Stimulated activated CD8-positive, alpha-beta memory T cell treated with anti-CD3 and anti-CD28 coated beads, Interleukin-15, amount 100 ng/mL, for 24 hours (primary cell): ENCODE measurements at places on chromosomes 4 and X.

DNA sequence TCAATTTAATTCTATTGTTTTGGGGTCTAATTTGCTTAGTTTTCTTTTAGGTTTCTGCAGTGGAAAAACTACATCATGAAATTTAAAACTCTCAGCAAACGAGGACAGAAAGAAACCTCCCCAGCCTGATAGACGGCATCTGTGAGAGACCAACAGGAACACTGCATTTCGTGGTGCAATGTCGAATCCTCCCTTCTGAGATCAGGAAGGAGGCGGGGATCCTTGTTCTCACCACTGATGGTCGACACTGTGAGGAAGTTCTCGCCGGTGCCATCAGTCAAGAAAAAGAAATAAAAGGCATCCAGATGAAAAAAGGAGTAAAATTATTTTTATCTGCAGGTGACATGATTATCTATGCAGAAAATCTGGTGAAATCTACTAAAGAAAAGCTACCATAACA lies 16.5 kb downstream of the GAK start:
- DNase-seq: no peak

DNA sequence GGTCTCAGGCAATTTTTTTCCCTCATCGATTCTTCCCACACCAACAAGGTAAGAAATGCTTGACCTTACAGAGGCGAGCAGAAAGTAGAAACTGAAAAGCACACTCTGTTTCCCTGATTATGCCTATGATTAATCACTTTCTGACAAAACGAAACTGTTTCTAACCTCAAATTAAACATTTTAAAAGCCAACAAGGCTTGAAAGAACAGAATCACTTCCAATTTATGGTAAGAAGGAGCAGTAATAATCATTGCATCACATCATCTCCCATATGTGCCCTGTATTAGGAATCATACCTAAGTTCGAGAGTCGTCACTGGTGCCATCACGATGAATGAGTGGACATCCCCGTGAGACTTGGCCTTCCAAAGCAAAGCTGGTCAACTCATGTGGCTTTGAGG lies 12.5 kb upstream of the CXCL13 start:
- no peak for DNase-seq

- DNase-seq: no peak
These were observed 81.1 kb downstream of the CT47B1 start for GRCh38 chrX:120794525-120794975.

DNA sequence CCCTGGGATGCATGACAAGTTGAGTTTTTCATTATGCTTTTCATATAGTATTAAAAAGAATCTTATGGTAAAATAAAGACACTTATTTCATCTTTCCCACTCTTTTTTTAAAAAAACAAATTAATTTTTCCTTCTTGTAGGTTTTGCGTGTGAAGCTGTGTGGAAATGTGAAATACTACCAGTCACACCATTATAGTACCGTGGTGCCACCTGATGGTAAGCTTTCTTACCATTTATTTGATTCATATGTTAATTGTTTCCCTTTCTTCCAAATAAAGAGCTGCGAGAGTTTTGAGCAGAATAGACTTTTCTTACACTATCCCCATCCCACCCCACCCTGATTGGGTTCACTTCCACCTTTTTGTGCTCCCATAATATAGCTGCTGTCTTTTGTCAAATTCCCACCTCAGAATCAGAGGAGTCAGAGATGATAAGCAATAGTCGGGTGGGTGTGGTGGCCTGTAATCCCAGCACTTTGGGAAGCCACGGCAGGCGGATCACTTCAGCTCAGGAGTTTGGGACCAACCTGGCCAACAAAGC lies 44.3 kb downstream of the CASP6 start:
- DNase-seq: no peak

DNA sequence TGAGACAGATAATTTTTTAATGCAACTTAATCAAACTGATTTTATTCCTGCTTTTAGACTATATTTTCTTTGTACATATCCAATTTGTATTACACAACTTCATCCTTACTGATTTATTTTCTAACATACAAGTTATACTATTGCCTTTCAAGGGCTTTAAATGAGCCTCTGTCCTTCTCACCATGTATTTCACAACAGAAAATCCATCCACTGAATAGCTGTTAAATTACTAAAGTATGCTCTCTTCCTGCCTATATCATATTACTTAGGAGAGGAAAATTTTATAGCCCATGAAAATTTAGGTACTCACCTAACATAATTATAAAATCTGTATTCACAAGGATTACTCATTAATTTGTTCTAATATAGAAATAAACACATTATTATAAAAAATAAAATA lies 528.6 kb downstream of the ANKRD50 start:
- no peak for DNase-seq
